Stimulated activated CD4-positive, alpha-beta T cell treated with anti-CD3 and anti-CD28 coated beads, Interleukin-4, amount 100 ng/mL, for 48 hours (primary cell): ENCODE measurements at places on chromosomes 6 and 20.

GRCh38 chr20:62494537-62494936 lies 18.7 kb upstream of the GATA5 start:
- no peak for DNase-seq

- no peak for DNase-seq
These were observed 57.7 kb upstream of the CD83 start for GRCh38 chr6:14059791-14060436.

DNA sequence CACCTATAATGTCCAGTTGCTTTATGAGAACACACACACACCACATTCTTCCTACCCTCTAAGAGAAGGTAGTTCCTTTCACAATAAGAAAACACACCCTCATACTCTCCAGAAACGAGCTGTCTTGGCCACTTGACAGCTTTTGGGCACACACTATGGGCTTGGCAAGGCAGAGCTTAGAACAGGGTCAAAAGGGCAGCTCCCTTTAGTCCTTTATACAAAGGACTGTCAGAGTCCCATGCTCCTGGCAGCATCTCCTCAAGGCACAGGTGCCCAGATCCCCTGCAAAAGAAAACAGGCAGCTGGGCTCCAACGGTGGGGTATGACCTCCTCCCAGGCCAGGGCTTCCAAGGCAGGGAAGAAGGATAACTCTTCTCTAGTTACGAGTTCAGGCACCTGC lies 4.9 kb upstream of the LYRM2 start:
- no peak for DNase-seq

GRCh38 chr6:116682334-116682712 lies 1.3 kb downstream of the KPNA5 start:
- DNase-seq, result no peak

DNA sequence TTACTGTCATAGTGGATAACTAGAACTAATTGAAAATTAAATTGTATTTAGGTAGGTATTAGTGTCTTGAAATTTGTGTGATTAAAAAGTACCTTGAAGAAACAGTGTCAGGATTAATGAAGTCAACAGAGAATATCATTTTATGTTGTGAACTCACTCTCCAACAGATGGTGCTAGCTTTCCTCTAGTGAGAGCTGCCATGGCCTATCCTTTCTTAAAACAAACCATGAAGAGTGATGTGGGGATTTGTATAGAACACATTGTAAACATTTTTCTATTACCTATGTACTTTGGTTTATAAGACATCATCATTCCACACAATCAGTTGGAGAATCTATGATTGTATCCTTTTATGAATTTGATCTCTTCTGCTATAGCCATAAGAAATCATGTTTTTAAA lies 4.8 kb upstream of the SRSF12 start:
- DNase-seq, result no peak

GRCh38 chr20:50312682-50313521 lies 122.3 kb downstream of the CEBPB start:
- DNase-seq, result no peak

DNA sequence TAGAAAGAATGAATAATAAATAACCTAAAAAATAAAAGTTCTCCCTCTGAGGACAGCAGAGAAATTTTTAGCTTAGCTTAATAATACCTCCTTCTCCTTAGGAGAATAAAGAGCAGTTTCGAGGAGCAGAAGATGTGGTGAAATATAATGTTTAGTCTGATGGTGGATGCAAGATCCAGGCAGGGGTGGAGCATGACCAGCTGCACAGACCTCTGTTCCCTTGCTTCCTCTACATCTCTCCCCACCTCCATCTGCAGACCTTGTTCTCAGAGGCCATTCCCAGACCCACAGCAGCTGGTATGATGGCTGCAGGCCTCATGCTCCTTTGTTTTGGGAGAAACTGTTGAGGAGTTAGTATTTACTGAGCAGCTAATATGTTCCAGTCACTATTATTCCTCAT lies 1.5 kb downstream of the BTN3A2 start:
- no peak for DNase-seq

- no peak for DNase-seq
These were observed 16.7 kb upstream of the TFAP2A start for GRCh38 chr6:10431423-10432164.

DNA sequence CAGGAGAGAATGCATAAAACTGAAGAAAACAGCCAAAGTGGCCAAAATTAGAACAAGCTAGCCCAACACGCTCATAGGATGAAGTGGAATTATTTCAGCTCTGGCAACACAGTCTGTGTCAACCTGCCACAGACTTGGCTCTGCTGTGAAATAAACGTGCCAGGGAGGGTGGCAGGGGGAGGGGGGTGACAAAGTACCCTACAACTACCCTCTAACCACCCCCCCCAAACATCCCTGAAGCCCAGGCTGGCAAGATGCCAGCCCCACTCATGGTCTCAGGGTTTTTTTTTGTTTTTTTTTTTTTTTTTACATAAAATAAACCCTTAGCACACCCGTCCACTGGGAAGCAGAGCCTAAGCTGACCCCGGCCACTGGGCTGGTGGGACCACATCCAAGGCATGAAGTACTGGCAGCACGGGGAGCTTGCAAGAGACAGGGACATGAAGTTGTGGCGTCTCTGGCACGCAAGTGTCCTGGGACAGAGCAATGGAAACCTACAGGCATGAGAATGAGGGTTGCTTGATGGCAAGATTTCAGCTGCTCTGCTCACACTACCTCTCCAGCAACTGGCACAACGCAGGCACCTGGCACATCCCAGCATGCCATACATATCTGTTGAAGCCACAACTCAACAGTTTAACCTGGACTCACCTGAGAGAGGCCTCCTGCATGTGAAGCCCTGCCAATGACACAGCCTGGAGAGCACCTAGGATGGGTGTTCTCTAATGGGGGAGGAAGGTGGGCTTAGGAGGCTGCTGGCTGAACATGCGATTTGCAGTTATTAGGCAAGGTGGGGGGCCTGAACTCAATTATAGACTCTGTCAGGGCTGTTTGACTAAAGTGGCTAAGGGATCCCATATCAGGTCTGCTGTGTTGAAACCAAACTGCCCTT lies 76.4 kb downstream of the TRAM2 start:
- no peak for DNase-seq

DNA sequence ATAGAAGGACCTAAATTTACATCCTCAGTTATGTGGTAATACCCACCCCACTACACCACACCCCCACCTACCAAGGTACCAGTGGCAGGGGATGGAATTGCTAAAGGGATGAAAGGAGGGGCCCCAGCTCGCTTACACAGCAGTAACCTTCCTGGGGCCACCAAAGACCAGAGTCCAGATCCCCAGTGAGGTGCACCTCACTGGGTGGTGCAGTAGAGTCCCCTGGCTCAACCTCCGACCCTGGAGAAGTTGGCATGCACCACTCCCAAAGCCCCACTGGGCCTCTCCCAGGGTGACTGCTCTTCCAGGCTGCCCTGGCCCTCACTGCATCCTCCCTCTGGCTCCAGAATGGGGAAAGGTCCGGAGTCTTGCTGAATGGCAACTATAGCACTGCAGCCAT lies 816 bp downstream of the UNC5CL start:
- DNase-seq, result no peak

DNA sequence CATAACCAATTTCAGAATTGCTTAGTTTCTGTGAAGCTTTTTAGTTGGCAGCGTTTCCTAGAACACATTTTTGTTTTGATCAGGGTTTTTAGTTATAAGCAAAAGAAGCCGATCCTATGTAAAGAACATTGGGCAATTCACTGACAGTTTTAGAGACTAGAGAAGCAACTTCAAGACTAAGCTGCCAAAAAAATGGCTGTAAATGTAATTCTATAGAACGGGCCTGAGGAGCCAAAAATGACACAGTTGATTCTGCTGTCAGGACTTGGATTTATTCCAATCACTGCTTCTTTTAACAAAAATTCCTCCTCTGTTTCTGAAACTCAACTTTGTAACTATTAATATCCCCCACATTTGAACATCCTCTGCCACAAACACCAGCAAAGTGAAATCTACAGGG lies 236.0 kb upstream of the EYS start:
- DNase-seq, result no peak

- no peak for DNase-seq
These were observed 4.6 kb upstream of the GUCA1B start for GRCh38 chr6:42199106-42199981.

DNA sequence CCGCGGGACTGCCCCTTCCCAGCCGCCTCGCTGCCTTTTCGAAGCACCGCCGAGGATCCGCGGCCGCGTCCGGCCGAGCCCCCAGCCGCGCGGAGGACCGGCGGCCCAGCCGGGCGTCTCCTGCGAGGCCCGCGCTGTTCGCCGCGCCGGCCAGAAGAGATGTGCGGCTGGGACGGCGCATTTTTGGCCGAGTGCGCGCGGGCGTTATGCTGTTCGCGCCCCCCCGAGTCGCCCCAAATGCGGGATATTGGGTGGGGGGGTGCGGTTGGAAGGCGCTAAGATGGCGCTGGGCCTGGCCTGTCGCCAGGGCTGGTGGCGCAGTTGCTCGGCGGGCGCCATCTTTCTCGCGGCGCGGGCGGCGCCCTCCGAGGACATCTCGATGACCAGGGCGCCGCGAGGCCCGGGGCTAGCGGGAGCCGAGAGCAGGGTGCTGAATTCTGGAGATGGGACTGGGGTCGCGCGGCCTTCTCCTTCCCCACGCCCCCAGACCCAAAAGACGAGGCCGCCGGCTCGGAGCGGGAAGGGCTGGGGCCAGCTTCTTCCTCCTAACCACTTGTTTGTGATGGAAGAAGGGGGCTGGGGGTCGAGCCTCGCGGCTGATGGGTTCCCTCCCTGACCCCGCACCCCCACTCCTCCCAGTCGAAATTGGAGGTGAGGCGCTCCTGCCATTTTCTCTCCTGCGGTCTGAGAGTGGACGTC lies 1.5 kb downstream of the BICRAL start:
- DNase-seq, result peak; percentile 64

- no peak for DNase-seq
These were observed 1.4 kb downstream of the ELOVL5 start for GRCh38 chr6:53347250-53347920.

- no peak for DNase-seq
These were observed 72.6 kb upstream of the RNF24 start for GRCh38 chr20:4087923-4088322.
